ENCODE measurements at places on chromosomes 3 and 15.

DNA sequence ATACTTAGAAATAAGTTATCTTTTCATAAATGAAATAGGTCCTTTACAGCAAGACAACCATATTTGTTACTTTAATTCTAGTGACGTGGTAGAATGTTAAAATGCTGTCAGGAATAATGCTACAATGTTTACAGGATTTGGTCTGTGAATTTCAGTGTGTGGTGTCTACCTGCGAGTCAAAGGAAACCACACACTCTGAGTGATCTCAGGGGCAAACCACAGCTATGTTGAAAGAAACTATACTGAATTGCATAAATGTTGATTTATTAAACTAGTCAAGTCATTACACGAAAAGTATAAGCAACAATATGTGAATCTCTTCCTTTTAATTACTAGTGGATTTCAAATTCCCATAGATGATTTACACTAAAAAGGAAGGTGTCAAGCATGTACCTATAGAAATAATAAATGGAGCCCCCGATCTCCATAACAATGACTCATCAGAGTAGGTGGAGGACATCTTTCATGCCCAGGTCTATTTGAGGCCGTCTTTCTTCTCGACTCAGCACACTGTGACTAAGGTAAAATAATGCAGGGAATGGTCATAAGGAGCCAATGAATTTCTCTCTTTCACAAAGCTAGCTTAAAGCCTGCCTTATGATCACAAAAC, 463.0 kb downstream of the ERC2 start:
- DNase-seq: no peak

DNA sequence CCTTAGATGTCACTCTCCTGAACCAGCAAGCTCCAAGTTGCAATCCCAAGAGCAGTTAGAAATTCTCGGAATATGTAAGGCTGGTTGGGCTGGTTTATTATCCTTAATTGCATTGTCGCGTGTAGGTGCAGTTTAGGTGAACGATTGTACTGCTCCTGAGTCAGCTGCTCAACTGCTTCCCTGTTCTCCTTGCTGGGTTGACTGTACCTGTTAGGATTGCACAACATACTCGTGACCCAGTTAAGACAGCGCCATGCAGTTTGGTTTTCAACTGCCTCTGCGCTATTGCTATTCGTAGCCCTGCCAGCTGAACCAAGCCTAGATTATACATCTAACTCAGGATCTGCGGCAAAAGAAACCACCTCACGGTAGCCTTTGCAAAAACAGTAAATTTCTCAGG, 41.0 kb downstream of the BCL2L10 start:
- DNase-seq: no peak

DNA sequence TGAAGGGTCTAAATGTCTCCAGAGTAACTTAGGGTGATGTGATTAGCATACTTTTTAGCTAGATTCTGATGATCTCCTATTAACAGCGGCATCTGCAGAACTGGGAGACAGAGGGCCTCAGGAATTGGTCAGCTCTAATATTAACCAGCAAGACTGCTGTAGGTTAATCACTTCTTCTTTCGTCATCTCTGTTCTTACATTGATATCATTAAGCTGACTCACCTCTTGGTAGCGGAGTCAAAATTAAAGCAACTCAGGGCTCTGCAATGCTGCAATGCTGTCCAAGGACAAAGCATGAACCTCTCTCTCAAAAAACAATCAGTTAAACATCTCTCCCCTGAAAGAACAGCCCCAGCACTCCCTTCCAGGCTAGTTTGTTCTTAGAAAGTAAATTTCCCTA, 57.5 kb upstream of the TRA2B start:
- DNase-seq: no peak

DNA sequence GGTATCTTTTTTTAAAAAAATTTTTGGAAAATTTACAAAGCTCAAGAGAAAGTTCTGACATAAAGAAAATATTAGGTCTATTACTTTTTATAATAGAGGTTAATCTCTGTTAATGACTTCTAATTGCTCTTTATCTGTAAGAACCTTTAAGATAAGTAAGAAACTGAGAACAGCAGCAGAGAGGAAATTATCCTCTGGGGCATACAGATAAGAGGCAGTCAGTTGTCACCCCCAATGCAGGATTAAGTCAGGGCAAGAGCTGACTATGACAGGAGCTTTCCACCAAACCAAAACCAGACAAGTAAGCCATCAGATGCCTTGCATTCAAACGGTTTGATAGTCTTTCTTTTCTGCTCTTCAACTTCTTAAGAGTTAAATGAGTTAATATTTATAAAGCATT, 149.0 kb downstream of the GSK3B start:
- DNase-seq: no peak

- no peak for DNase-seq
Measured at GRCh38 chr3:57989646-57990045, 18.6 kb upstream of the FLNB start.

- DNase-seq: no peak
Measured at GRCh38 chr3:107740992-107741896, 218.5 kb downstream of the BBX start.

DNA sequence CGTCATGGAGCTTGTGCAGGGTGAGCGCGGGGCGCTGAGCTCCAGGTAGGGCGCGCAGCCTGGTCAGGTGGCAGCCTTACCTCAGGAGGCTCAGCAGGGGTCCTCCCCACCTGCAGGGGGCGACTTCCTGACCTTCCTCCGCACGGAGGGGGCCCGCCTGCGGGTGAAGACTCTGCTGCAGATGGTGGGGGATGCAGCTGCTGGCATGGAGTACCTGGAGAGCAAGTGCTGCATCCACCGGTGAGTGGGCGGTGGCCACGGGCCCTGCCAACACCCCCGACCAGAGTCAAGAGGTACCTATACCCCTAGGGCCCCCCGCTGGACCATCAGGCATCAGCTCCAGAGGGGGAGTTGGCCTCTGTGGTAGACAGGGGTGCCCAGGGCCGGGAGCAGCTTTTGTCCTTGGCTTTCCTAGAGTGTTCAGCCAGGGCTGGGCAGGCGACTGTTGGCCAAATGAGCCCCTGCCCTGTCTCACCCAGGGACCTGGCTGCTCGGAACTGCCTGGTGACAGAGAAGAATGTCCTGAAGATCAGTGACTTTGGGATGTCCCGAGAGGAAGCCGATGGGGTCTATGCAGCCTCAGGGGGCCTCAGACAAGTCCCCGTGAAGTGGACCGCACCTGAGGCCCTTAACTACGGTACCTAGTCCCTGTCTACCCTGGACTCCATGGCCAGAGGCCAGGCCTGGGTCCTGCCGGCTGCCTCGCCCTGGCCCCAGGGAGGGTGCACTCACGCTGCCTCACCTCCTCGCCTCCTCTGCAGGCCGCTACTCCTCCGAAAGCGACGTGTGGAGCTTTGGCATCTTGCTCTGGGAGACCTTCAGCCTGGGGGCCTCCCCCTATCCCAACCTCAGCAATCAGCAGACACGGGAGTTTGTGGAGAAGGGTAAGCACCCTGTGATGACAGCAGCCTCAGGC, 9.1 kb downstream of the FES start:
- DNase-seq: no peak

DNA sequence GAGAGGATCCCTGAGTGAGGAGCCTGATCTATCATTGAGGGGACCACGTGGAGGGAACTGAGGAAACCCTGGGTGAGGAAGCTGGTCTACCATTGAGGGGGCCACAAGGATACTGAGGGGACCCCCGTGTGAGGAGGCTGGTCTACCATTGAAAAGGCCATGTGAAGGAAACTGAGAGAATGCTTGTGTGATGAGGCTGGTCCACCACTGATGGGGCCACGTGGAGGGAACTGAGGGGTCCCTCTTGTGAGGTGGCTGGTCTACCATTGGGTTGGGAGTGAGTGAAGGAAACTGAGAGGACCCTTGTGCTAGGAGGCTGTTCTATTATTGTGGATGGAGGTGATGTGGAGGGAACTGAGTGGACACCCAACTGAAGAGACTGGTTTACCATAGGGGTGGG, 161.3 kb downstream of the FBLN2 start:
- DNase-seq: peak; percentile 3

DNA sequence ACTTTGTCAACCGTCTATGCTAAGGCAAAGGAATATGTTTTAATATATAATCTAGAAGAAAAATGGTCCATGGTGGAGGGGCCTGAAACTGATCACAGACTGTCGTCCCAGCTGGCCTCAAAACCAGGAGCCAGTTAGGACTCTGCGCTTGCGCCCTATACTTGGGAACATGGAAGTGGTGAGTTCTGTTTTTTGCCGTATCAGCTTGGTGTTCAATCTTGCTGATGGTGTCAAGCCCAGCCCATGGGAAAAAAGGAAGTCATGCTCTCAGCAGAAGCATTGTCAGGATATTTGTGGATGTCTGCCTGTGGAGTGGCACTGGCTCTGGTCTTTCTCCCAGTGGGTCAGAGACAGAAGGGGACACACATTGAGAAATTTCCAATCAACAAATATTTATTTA, 342.0 kb upstream of the CTDSPL start:
- DNase-seq: no peak

DNA sequence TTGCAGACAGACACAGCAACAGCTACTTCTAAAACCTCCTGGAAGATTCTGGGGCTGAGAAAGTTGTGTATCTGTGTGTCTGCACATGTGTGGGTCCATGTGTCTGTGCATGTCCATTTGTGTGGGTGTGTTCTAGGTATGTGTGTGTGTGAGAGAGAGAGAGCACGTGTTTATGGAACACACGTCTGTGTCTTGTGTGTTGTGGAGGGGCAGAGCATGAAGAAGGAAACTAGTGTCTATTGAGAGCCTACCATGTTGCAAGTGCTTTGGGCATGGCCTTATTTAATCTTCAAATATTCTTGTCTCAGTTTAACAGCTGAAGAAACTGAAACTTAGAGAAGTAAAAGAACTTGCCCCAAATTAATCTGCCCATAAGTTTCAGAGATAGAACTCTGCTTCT, 327.5 kb downstream of the UACA start:
- no peak for DNase-seq

DNA sequence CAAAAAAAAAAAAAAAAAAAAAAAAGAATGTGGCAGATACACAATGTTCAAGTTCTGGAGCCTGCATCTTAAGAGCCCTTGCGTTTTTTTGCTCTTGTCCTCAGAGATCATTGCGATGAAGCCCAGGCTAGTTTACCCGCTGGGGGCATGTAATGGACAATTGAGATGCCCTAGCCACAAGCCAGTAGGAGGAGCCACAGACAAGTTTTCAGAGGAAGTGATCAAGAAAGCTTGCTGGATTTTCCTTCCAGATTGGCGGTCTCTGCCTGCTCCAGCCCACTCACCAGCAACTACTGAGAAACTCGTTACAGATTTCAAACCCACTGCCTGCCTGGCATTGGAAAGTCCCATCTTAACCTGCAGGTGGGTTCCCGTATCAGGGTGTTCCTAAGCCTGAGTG, 192.1 kb upstream of the EOMES start:
- no peak for DNase-seq

GRCh38 chr3:45223889-45224727, 2.0 kb downstream of the TMEM158 start:
- DNase-seq: no peak

DNA sequence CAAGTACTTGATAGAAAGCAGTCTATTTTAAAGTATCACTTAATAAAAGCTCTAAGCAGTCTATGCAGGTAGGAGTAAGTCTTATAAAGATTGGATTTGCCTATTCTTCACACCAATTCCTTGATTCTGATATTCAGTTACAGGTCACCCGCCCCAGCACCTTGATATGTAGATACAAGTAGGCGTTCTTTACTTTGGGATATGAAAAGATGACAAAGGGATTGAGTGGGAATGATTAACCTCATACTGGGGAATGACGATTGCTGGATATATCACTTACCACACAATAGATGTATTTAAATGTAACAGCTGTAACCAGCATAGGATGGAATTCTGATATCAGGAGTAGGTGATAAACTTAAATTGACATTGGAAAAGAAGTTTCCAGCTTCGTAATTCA, 47.1 kb downstream of the HHLA2 start:
- no peak for DNase-seq

DNA sequence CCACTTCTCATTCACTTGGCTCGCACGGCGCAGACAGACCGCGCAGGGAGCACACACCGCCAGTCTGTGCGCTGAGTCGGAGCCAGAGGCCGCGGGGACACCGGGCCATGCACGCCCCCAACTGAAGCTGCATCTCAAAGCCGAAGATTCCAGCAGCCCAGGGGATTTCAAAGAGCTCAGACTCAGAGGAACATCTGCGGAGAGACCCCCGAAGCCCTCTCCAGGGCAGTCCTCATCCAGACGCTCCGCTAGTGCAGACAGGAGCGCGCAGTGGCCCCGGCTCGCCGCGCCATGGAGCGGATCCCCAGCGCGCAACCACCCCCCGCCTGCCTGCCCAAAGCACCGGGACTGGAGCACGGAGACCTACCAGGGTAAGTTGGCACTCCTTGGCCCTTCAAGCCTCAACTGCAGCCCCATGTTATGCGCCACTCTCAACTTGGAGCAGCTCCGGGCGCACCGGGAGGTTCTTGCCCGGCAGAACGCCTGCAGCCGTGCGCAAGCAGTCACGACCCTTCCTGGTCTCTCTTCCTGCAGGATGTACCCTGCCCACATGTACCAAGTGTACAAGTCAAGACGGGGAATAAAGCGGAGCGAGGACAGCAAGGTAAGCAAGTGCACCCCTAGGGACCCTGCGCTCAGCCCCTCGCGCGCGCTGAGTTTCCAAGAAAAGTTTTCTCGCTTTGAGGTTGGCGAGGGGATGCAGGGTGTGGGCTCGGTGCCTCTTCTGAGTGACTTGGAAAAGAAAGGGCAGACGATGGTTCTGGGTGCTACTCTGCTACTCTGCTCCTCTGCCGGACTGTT, at the start of gene BHLHE40:
Gene BHLHE40 (plus strand): TSS at position 10 of the 801 bp plus-strand sequence. CDS start 282 bp downstream, at position 292.
- DNase-seq: no peak

- DNase-seq: no peak
Measured at GRCh38 chr3:190070622-190071347, 49.9 kb downstream of the P3H2 start.

GRCh38 chr3:47421741-47422649, 41.2 kb downstream of the PTPN23 start:
- no peak for DNase-seq

GRCh38 chr3:880371-880770, 212.5 kb upstream of the CNTN6 start:
- DNase-seq: no peak

- DNase-seq: no peak
Measured at GRCh38 chr3:106249159-106249558, 380.3 kb upstream of the CBLB start.

GRCh38 chr15:92847841-92848240, 52.3 kb upstream of the CHD2 start:
- DNase-seq: no peak

GRCh38 chr3:134709561-134710312, 58.9 kb upstream of the KY start:
- DNase-seq: no peak

All from progenitor cell of endocrine pancreas (in vitro differentiated cells).